ENCODE measurements at places on chromosomes 12 and 14.

GRCh38 chr12:130873825-130874224 lies 2.0 kb downstream of the RAN start:
- no peak for DNase-seq

DNA sequence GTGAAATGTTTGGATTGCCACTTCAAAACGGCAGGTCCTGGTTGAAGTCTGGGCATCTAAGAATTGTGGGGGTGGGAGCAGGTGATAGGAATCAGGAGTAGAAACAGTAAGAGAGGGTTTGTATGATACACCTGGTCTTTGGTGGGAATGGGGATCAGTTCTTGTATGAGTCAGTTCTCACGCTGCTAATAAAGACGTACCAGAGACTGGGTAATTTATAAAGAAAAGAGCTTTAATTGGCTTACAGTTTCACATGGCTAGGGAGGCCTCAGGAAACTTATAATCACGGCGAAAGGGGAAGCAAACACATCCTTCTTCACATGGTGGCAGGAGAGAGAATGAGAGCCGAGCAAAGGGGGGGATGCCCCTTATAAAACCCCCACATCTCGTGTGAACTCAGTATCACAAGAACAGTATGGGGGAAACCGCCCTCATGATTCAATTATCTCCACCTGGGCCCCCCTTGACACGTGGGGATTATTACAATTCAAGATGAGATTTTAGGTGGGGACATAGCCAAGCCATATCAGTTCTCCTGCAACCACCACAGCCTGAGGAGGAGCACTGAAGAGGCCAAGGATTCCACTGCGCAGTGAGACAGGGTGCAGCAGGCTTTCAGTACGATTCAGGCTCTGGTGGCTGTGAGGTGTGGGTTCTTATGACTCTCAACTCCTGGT lies 52.1 kb downstream of the DRAM1 start:
- DNase-seq = no peak

GRCh38 chr12:122413516-122414404 lies 8.7 kb downstream of the CLIP1 start:
- DNase-seq = no peak

DNA sequence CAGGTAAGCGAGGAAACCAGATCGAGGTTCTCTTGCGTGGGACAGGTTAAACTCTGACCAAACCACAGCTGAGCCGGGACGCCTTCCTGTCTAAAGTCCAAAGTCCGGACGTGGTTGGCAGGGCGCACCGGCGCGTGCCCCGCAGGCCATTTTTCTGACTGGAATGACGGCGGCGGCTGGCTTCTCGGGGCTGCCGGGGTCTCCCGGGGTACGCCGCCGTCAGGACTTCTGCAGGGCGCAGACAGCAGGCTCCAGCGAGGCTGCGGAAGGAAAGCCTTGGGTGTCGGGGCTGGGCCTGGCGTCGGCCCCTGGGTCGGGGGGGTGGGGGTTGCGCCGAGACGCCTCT lies 32.8 kb downstream of the MIA2 start:
- DNase-seq = no peak

- DNase-seq = no peak
Observed at GRCh38 chr12:103924761-103925641, 5.2 kb upstream of the HSP90B1 start.

DNA sequence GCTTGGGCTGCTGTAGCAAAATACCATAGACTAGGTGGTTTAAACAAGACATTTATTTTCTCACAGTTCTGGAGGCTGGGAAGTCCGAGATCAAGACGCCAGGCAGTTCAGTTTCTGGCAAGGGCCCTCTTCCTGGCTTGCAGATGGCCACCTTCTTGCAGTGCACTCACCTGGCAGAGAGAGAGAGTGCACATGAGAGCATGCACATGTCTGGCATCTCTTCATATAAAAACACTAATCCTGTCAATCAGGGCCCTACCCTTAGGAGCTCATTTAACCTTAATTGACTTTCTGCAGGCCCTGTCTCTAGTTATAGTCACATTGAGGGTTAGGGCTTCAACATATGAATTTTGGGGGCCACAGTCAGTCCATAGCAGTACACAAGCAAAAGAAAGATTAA lies 12.4 kb upstream of the EVL start:
- DNase-seq = no peak

- no peak for DNase-seq
Observed at GRCh38 chr14:77707355-77707723, 484 bp downstream of the ALKBH1 start.

- no peak for DNase-seq
Observed at GRCh38 chr12:6771091-6771495, 1.2 kb upstream of the LAG3 start.

- no peak for DNase-seq
Observed at GRCh38 chr12:93847517-93848474, 170.6 kb downstream of the CRADD start.

Measured in NCI-H1930 (cell line).